ENCODE measurements at places on chromosomes 1 and 21. TPM values are rescaled to one million over a fixed set of nuclear protein-coding genes. Genes with fewer than 3 reads are reported as not detected.

ZBTB17 gene
- 37.4 TPM for total RNA-seq

DIP2A gene
- total RNA-seq = 34.0 TPM

KRTAP10-3 gene
- not detected for total RNA-seq

GBP6 gene
- total RNA-seq = not detected

HIVEP3 gene
- 6.6 TPM for total RNA-seq

Measured in smooth muscle cell of the umbilical artery (primary cell).